ENCODE measurements at places on chromosomes 11 and 22.

- DNase-seq: no peak
Measured at GRCh38 chr11:35994421-35994820, 50.6 kb downstream of the LDLRAD3 start.

DNA sequence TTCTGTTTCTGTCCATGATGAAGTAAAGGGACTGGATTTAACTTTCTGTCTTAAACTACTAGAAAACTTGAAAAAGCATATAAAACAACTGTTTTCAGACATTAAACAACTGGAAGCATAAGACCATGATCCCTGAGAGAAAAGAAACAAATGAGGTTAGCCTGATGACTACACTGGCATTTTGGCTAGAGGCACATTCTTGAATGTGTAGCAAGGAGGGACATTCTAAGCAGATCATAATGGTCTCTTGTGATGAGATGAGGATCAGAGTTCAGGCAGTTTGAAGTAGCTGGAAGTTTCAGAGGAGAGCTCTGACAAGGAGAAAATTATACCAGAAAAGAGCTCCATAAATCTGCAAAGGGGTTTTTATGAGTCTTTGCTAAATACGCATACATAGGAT, 75.4 kb downstream of the AASDHPPT start:
- DNase-seq: no peak

GRCh38 chr11:19059833-19060232, 684 bp downstream of the MRGPRX2 start:
- no peak for DNase-seq

- DNase-seq: peak; percentile 97
Measured at GRCh38 chr11:6926208-6927029, at the start of gene ZNF215. TSS of gene ZNF215 (plus strand) at chr11:6926426. CDS start at chr11:6932273, 5,847 bp downstream.

- DNase-seq: no peak
Measured at GRCh38 chr22:29797351-29797750, 30.2 kb downstream of the UQCR10 start.

DNA sequence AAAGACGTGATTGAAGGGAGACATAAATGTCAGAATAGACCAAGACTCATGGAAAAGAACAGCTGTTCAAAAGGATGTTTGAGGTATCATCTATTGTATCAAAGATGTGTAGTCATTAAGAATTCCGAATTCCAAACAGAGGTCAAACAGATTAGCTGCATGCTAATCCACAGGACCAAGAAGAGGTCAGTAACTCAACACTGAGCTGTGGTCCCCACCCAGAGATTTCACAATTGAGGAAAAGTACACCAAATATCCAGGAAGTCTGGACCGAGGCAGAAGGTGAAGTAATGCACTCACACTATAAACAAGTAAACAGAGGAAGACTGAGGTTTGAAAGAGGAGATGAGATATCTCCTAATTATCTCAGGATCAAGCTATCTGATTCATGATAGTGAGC, 29.6 kb upstream of the OR5P2 start:
- DNase-seq: no peak
